ENCODE measurements at places on chromosomes 16 and 17. TPM values are rescaled to one million over a fixed set of nuclear protein-coding genes. Genes with fewer than 3 reads are reported as not detected.

DNA sequence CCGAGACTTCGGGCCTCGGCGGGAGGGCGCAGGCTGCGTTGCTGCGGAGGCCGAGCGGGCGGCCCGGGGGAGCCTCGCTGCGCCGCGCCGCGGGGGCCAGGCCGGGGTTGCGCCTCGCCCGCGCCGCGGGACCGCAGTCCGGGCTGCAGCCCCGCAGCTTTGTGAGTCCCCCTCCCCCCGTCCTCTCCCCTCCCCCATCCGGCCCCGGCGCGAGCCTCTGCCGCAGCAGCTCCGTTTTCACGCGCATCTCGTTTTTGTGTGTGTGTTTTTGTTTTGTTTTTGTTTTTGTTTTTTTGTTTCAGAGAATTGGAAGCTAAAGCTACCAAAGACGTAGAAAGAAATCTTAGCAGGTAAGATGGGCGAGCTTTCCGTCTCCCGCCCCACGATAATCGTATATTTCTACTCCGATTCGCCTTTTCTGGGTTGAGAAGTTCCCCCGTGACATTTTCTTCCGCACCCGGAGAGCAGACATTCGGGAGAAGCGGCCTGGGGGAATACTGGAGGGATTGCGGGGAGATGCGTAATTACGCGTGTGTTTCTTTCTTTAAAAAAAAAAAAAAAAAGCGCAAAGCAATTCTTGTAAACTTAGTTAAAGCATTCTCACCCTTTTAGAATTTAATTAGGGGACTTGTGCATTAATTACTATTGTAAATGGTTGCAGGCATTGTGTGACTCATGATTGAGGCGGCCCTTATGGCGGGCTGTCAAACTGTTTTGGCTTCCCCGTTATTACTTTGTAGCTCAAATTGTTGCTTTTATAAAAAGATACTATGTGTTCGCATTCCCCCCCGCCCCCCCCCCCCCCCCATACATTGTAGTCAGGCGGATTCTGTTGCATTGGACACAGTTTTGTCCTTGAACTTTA lies 732 bp downstream of the TNRC6A start:
- H3K4me1 ChIP-seq = peaks cover 26% of the 10 kb centered on the region
- H3K27me3 ChIP-seq = no peaks in the 10 kb centered on the region
- H3K36me3 ChIP-seq = peaks cover 10% of the 10 kb centered on the region
- DNase-seq = no peak

DNA sequence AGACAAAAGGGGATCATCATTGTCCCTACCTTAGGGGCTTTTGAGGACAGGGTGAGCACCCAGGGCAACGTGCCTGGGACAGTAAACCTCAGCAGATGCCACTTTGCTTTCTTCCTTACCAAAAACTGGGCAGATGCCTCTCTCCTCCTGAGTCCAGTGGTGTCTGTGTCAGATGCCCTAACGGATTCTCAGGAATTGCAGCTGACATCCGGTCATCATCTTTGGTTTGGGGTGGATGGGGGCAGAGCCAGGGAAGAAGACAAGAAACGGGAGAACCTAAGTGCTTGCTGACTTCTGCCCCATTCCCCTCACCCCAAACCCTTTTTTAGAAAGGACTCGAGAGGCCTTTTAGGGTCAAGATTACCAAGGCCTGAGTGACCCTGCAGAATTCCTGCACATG lies 187.5 kb downstream of the MSI2 start:
- H3K27me3 ChIP-seq = no peaks in the 10 kb centered on the region
- H3K4me1 ChIP-seq = peaks cover 81% of the 10 kb centered on the region
- no peak overlapping the region for H3K4me3 ChIP-seq

- peaks cover 25% of the 10 kb centered on the region for H3K4me1 ChIP-seq
- no peaks in the 10 kb centered on the region for H3K36me3 ChIP-seq
- peak overlapping the region; percentile 70 for H3K27ac ChIP-seq
- peak; percentile 49 for DNase-seq
- H3K27me3 ChIP-seq = peaks cover 18% of the 10 kb centered on the region
Measured at GRCh38 chr17:39165178-39165840, 652 bp downstream of the ARL5C start.

DNA sequence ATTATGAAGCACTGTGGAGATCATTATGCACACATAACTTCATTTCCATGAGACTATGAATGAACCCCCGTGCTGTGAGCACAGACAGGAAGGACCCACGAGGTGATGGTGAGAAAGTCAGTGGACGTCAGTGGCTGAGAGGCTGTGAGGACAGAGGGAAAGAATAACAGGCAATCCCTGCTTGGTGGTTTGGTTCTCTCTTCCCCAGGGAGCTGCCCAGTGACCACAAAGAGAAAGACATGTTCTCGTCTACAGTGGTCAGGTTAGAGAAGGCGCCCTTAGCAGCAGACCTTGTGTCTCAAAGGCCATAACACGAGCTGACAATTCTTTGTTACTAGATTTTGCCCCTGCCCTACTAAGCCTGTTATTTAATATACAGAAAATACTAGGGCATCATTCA lies 609.2 kb downstream of the TOX3 start:
- H3K27me3 ChIP-seq = peaks cover 29% of the 10 kb centered on the region
- H3K27ac ChIP-seq = no peak overlapping the region
- DNase-seq = no peak
- H3K4me3 ChIP-seq = no peak overlapping the region
- H3K36me3 ChIP-seq = no peaks in the 10 kb centered on the region

- no peak overlapping the region for H3K4me3 ChIP-seq
- peaks cover 18% of the 10 kb centered on the region for H3K4me1 ChIP-seq
- DNase-seq = no peak
- no peaks in the 10 kb centered on the region for H3K27me3 ChIP-seq
- peaks cover 6% of the 10 kb centered on the region for H3K36me3 ChIP-seq
Measured at GRCh38 chr16:11675561-11676511, 7.6 kb downstream of the SNN start.

DNA sequence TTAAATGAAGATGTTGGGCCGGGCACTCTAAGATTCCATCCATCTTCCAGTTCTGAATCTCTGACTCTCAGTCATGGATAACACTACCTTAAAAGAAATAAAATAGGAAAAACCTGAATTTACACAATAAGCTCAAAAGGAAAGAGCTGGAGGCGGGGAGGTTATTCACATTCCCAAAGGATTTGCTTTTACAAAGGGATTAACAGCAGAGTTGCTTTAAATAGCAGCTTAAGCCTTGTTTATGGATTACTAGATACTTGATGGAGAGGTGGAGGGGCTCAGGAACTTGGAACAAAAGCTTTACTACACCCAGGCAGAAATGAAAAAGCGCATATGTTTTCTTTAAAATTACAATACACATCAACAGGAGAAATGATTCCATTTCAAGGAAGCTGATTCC lies 84.5 kb downstream of the XYLT1 start:
- H3K4me3 ChIP-seq = no peak overlapping the region
- no peaks in the 10 kb centered on the region for H3K36me3 ChIP-seq
- no peak for DNase-seq
- H3K27me3 ChIP-seq = peaks cover 2% of the 10 kb centered on the region
- no peak overlapping the region for H3K27ac ChIP-seq
- H3K4me1 ChIP-seq = peaks cover 11% of the 10 kb centered on the region

The PIRT gene
- total RNA-seq = not detected

GRCh38 chr16:5490499-5490898 lies 392.9 kb upstream of the EEF2KMT start:
- peaks cover 18% of the 10 kb centered on the region for H3K27me3 ChIP-seq
- no peak overlapping the region for H3K27ac ChIP-seq
- no peak overlapping the region for H3K4me3 ChIP-seq
- H3K4me1 ChIP-seq = no peaks in the 10 kb centered on the region
- H3K36me3 ChIP-seq = no peaks in the 10 kb centered on the region

- DNase-seq = no peak
- no peak overlapping the region for H3K4me3 ChIP-seq
- no peak overlapping the region for H3K27ac ChIP-seq
- H3K27me3 ChIP-seq = no peaks in the 10 kb centered on the region
- H3K4me1 ChIP-seq = peaks cover 7% of the 10 kb centered on the region
- H3K36me3 ChIP-seq = peaks cover 28% of the 10 kb centered on the region
Measured at GRCh38 chr16:70254180-70254964, 2.6 kb upstream of the EXOSC6 start.

- no peak overlapping the region for H3K4me3 ChIP-seq
- peaks cover 10% of the 10 kb centered on the region for H3K4me1 ChIP-seq
- no peak overlapping the region for H3K27ac ChIP-seq
- H3K36me3 ChIP-seq = no peaks in the 10 kb centered on the region
- no peak for DNase-seq
Measured at GRCh38 chr17:42190491-42191274, 3.6 kb downstream of the GHDC start.

DNA sequence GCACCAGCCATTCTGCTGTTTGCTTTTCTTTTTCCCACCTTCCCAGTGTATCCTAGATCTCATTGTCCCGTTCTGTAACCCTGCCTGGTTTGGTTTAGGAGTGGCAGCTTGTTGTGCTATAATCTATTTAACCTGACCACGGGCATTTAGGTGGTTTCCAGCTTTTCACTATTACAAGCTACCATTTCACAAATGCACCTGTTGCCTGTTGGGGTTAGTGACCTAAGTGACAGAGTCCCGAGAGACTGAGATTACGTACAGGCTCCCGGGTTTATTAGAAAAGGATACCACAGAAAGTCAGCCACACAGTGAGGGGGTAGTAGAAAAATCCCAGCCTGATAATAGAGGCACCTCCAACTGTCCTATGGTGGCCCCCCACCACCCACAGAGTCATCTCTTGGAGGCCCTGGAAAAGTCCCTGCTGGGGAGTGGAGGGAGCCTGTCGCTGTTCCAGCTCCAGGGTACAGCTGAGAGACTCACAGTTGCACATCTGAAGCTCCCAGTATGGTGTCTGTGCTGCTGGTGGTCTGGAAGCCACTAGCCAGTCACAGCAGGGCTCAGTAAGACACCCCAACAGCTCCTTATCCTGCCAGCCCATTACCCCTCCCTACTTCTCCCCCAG lies 21.2 kb downstream of the CLEC16A start:
- H3K4me1 ChIP-seq = peaks cover 4% of the 10 kb centered on the region
- no peak overlapping the region for H3K27ac ChIP-seq
- no peak overlapping the region for H3K4me3 ChIP-seq
- no peak for DNase-seq

DNA sequence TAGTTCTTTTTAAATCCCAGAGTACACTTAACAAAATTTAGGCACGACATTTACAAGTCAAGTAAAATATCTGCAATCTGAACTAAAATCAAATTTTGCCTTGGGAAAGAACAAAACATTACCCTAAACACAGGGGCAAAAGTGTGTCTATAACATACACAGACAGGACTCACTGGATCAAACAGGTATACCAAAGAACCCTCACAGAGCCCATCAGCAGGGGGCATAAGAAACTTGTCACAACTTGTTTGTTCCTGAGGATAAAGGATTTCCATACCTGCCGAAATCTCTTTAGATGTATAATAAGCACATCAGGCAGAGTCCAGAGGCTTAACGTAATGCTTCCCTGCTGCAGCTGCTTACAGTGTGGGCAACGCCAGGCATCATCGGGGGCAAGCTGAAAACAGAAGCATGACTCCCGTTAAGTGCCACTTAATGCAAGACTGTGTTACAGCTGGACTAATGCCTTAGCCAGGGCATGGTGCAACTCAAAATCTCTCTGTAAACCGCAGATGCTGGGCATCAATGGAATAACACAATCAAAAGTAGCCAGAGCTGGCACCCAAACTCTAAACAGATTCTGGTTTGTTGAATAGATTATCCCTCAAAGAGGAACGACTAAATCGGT lies 67.0 kb downstream of the USP31 start:
- H3K4me1 ChIP-seq = peaks cover 9% of the 10 kb centered on the region
- peaks cover 20% of the 10 kb centered on the region for H3K36me3 ChIP-seq
- no peaks in the 10 kb centered on the region for H3K27me3 ChIP-seq
- no peak for DNase-seq

- no peaks in the 10 kb centered on the region for H3K27me3 ChIP-seq
- no peak overlapping the region for H3K4me3 ChIP-seq
- peaks cover 13% of the 10 kb centered on the region for H3K36me3 ChIP-seq
Measured at GRCh38 chr17:3573246-3574100, 15.9 kb upstream of the TRPV3 start.

GRCh38 chr17:51572115-51572514 lies 311.8 kb downstream of the UTP18 start:
- no peaks in the 10 kb centered on the region for H3K4me1 ChIP-seq
- no peak overlapping the region for H3K27ac ChIP-seq
- no peaks in the 10 kb centered on the region for H3K36me3 ChIP-seq
- H3K4me3 ChIP-seq = no peak overlapping the region
- peaks cover 11% of the 10 kb centered on the region for H3K27me3 ChIP-seq
- no peak for DNase-seq

The ATP2A3 gene
- total RNA-seq = 4.6 TPM

DNA sequence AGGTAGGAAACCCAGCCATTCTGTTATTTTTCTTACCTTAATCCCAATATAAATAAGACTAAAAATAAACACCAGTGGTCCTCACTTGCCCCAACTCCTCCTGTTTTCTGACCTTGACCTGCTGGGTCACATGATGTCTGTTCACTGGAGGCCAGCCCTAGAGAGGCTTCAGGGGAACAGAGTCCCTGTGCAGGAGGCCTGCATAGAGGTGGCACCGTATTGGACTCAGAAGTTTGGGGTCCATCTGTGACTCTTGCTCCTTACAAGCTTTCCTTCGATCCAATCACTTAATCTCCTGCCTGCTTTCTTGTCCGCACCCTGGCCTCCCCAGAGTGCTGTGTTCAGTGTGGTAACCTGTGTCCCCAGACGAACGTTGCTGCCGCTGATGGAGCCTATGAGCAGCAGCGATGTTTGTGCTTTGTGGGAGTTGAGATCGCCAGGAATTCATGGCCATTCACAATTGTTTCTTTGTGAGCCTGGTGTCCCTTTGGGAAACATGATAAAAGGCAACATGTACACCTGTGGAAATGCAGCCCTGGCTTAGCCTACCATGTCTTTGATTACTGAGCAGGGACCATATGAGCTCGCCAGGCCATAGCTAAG lies 4.7 kb downstream of the IGSF6 start:
- H3K4me3 ChIP-seq = no peak overlapping the region
- peaks cover 6% of the 10 kb centered on the region for H3K36me3 ChIP-seq
- no peak overlapping the region for H3K27ac ChIP-seq
- no peaks in the 10 kb centered on the region for H3K27me3 ChIP-seq
- no peak for DNase-seq
